ENCODE measurements at places on chromosomes 12 and 14.

- no peak for DNase-seq
These were observed 245.9 kb upstream of the USP15 start for GRCh38 chr12:62014330-62014729.

- no peak for DNase-seq
These were observed 224.3 kb downstream of the GXYLT1 start for GRCh38 chr12:41920355-41920754.

DNA sequence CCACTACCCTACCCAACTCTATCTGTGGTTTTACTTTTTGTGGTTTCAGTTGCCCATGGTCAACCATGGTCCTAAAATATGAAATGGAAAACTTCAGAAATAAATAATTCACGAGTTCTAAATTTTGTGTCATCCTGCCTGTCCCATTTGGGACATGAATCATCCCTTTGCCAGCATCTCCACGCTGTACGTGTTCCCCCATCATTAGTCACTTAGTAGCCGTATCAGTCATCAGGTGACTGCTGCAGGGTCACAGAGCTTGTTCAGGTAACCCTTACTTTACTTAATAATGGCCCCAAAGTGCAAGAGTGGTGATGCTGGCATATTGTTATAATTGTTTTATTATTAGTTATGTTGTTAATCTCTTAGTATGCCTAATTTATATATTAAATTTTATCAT is 209.9 kb downstream of the ITPR2 start:
- no peak for DNase-seq

DNA sequence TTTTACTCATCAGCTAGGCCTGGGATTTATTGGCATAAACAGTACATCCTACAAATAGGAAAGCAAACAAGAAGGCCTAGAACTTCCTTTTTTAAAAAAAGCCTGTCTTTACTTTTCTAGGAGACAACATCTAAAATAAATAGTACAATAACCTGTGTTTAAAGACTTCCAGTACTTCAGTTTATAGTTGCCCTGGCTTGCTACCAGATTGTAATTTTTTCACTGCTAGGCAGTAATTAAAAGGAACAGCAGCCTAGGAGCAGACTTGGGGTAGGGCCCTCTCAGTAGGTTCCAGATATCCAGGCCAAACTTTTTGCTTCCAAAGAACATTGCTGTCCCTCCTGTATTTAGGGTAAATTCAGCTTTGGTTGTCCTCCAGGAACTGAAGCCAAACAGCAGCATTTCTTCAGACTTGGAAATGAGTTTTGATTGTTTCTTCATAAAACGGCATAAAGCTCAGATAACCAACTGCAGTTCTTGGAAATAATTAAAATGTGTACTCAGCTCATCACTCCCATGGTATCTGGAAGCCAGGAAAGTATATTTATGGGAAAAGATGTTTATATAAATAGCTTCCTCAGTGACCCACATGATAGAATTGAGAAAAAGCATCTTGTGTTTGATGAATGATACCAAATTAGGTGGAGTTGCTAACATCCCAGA is 61.7 kb downstream of the PPP1R36 start:
- DNase-seq = no peak

DNA sequence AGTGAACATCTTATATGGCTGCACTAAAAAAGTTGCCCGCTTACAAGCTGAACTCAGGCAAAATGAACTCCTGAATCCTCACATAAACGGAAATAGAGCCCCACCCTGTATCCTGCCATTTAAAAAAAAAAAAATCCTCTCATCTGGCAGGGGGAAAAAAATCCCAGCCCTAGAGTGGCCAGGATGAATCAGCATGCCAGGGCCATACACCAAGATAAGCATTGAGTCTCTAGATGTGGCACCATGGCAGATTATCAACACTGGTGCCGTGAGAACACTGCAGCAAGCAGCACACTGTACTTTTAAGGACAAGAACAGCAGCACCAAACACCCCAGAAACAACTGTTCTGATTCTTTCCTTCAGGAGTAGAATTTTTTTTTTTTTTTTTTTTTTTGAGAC is 65.5 kb downstream of the RASSF3 start:
- DNase-seq = no peak

DNA sequence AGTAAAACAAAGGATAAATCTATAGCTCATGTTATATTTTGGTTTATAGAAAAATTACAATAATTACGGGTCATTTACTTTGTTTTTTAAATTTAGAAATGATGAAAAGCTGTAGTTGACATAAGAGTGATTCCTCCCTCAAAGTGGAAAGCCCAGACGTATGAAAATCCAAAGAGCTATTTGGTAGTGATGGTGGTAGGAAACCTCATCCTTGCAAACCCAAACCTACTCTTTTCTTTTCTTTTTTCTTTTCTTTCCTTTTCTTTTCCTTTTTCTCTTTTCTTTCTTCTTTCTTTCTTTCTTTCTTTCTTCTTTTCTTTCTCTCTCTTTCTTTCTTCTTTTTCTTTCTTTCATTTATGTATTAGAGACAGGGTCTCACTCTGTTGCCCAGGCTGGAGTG is 190.3 kb upstream of the RASSF8 start:
- DNase-seq = no peak

Data from activated naive CD8-positive, alpha-beta T cell treated with anti-CD3 and anti-CD28 coated beads, Interleukin-2, amount 50 U/mL, for 16 hours (primary cell).